Sigmoid colon (tissue), 7 donors: ENCODE measurements at places on chromosomes 6 and 20.
A peak's percentile ranks its signal among the peaks of the same experiment; 100 is the strongest.

- no peak for DNase-seq
Measured at GRCh38 chr6:50128420-50129005, 78.8 kb upstream of the DEFB112 start.

DNA sequence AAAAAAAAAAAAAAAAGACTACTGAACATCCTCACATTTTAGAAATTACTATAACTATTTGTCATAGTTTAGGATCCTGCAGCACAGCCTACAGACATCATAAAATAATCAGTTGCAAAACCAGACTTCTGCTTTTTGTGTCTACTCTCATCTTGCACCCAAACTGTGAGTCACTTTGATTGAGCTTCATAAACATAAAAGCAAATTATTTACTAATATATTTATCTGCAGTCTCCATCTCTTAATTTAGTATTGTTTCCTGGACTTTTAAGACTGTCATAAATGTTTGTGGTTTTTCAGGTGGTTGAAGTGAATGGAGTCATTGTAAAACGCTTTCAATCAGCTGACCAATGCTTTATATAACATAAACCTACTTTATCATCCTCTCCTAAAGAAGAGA, 14.8 kb upstream of the CALHM6 start:
- no peak for DNase-seq

- peak; percentile 97 for DNase-seq
Measured at GRCh38 chr6:30646450-30647241, at the start of gene C6orf136. Gene C6orf136 (plus strand): TSS chr6:30647133. CDS start chr6:30647232, 99 bp downstream.

DNA sequence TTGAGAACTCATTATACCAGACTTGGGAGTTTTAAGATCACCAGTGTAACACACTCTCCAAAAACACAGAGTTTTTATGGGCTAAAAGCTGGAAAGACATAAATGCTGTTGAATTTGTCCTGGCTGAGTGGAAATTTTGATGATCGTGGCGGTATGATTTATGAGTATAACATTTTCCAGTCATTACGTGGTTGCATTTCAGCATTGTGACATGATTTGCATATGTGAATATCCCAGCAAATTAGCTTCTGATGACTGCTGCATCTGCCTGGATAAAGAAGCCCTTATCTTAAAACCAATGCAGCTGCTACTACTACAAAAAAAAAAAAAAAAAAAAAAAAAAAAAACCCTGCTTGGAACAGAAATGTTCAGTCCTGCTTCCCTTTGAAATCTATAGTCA, 850.9 kb downstream of the TFAP2A start:
- no peak for DNase-seq

GRCh38 chr6:88208726-88209125, 42.6 kb upstream of the CNR1 start:
- no peak for DNase-seq

- DNase-seq: no peak
Measured at GRCh38 chr6:89729818-89730217, 89.8 kb downstream of the MDN1 start.

DNA sequence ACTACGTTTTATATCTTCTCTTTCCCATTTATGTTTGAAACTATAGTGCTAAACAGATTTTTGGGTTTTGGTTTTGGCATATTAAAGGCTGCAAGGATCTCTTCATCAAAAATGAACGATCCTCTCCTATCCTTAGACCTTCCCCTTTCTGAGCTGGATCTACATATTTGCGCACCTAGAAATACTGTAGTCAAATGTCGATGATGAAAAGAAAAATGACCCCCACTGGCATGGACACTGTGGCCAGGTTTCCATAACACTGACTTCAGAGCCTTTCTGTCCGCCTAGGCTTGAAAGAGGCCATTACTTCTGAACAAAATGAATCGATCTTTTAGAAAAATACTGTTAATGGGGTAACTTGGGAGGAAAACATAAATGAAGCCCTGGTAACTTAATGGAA, 5.8 kb downstream of the FLRT3 start:
- DNase-seq: no peak

DNA sequence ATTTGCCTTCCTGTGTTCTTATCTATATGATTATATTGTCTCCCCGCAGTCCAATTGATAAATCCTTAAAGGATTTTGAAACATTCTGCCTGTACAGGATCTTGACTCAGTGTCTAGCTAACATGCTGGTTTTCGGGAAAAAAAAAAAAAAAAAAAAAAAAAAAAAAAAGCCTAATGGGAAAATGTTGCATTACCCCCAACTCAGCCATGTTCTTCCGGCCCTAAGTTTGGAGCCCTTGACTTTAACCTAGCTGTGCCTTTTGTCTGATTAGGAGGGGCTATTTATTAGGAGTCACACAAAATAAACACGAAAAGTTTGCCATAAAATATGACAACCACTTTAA, 244.4 kb upstream of the TCF21 start:
- DNase-seq: no peak

- DNase-seq: no peak
Measured at GRCh38 chr6:1113916-1114540, 197.9 kb upstream of the FOXQ1 start.

GRCh38 chr6:45626087-45626891, 248.6 kb upstream of the SUPT3H start:
- DNase-seq: no peak

DNA sequence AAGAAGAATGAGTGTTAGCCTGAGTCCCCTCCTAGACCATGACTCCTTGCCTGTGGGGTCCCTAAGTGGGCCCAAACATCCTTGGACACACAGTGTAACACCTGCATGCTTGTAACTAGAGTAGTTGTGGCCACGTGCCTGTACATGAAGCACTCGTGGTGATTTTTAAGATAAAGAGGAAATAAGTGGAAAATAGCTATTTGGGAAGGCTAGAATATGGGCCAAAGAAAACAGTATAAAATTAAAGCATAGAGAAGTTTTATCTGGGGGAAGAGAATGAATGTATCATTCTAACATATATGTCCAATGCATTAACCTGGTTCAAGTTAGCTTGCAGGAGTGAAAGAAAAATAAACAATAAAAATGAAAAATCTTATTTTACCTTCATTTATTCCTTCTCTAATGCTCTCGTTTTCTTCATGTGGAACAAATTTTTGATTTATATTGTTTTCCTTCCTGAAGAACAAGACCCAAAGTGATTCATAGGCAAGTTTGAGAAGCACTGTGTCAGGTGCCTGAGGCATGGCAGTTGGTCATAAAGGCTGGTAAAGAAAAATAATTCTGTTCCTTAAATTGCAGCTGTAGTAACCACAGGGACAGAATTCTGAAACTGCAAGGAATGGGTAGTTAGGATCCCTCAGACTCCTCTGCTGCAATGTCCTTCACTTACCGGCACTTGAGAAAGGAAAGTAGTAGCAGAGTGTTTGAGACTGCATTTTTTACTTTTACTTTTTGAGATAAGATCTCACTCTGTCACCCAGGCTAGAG, 8.5 kb upstream of the CST3 start:
- no peak for DNase-seq

DNA sequence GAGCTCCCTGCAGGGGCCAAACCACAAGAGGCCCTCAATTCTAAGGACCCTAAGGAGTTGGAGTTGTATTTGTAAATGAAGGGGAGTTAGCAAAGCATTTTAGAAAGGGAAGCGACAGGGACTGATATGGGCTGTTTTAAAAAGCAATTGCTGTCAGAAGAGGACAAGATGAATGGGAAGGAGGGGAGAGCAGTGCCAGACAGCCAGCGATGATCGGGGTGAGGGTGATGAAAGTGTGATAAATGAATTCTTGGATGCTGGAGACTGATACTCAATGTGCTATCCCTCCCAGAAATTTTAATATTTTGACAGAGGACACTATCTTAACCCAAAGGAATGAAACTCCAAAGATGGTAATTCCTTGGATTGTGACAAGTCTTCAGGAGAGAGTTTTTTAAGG, 289.2 kb downstream of the CLIC5 start:
- DNase-seq: no peak

DNA sequence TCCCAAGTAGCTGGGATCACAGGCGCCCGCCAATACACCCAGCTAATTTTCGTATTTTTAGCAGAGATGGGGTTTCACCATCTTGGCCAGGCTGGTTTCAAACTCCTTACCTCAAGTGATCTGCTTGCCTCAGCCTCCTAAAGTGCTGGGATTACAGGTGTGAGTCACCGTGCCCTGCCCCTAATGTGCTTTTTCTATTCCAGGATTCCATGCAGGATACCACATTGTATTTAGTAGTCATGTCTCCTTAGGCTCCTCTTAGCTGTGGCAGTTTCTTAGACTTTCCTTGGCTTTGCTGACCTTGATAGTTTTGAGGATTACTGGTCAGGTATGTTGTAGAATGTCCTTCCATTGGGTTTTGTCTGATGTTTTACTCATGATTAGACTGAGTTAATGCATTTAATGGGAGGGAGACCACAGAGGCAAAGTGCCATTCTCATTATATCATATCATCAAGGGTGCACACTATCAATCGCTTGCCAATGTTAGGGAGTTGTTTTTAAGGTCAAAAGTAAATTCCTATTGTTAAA, 39.6 kb upstream of the TNFAIP3 start:
- no peak for DNase-seq

DNA sequence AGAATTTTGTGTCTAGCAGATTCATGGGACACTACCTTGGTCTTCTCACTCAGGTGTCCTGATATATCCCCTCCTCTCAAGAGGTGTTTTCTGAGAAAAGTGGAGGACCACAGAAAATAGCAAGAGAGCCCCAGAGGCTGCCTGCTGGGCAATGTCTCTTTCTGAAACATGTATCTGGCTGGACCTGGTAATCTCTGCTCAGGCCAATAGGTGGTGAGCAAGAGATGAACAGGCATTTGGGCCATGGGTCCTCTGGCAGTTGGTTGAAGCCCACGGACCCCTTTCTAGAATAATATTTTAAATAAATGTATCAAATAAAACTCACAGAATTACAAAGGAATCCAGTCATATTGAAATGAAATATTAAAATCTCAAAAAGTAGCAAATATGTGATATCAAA, 8.8 kb upstream of the THBD start:
- DNase-seq: no peak

DNA sequence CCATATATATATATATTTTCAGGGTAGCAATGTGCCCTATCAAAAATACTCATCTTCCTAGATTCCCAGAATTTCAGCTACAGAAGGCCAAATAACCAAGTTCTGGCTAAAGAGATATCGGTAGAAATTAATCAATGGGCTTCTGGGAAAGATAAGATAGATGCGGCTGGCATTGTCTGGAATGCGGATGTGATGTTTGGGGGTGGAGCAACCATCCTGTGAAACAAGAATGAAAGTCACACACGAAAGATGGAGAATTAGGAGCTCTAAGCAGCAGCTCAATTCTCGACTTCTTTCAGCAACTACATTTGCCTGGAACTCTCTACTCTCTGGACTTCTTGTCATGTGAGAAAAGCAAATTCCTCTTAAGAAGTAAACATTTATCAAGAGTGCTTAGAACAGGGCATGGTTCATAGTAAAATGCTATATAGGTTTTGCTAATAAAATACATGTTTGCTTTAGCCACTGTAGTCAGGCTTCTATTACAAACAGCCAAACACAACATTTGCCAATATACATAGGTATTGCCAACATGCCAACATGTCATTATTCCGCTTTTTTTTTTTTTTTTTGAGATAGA, 90.8 kb downstream of the CLIC5 start:
- DNase-seq: no peak

DNA sequence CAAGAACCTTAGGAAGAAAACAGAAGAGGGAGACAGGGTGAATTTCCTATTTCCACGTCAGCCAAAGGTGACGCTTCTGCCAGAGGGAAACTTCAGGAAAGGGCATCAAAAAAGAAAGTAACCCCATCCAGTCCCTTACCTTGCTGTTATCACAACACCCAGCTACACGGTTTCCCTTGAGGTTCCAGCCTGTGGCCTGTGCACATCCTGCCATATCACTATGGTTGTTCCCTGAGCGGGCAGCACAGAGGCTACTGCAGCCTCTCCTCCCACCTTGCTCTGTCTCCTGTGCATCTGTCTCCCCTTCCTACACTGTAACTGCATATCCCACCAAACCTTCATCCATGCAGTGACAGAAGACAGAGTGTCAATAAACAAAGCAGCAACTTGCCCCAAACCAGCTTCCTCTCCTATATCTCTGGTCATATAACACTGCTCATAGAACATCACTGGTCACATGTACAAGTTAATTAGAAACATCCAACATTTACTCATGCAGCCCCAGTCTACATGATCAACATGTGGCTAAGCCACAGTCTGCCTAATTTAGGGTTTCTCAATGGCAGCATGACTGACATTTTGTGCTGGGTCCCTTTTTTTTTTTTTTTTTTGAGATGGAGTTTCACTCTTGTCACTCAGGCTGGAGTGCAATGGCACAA, 54.7 kb downstream of the GFOD1 start:
- no peak for DNase-seq

DNA sequence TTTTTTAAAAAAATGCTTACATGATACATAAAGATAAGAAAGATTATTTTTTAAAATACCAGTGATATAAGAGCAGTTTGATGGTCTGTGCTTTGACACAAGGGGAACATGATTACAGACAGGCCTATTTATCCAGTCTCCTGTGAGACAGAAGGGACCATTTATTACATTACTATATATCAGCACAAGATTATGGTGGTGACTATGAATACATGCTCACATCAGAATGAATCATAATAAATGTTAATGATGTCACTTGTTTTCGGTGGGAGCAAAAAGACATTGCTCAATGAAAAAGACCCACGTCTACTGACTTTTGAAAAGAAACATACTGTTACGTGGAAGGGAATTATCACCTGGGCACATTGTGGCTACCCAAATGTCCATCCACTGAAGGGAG, 455.1 kb downstream of the CDC5L start:
- DNase-seq: no peak

DNA sequence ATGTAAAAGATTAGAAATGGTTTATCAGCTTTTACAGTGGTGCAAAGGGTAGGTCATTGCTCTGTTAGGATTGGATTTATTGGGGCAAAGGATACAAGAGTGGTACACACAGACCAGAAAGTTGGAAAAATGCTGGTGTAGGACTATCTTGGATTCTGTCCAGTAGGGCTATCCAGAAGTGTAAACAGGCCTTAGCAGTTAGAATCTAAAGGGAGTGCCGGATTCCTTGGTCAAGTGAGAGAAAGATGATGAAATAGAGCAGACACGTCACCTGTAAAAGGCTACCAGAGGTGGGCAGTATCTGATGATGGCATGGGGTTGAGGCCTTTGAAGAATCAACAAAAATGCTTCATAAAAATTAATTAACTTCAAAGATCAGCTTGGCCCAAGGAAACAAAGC, 975.9 kb downstream of the KIF16B start:
- no peak for DNase-seq

DNA sequence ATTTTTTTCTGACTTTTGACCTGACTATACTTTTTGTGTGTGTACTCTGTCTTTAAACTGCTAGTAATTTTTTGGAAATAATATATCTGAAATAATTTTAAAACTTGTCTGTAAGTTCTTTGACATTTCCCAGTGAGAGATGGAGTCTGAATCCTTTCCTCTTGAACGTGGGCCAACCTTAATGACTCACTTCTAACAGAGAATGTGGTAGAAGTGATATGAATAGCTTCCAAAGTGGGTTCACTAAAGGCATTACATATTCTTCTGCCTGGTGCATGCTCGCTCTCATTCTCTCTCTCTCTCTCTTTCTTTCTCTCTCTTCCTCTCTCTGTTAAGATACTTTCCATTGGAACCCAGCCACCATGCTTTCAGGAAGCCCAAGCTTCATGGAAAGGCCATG, 108.7 kb upstream of the FERMT1 start:
- DNase-seq: no peak

DNA sequence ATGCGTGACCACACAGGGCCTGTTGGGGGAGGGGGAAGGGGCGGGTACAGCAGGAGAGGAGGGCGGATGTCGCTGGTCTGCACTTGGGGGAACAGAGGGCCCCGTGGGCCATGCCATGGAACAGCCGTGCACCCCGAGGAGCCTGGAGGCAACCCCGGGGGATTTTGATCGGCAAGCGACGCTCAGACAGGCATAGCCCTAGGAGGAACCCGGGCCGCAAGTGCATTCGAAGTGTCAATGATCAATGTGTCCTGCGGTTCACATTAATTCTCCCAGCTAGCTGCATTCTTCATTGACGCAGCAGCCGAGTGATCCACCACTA, 772.8 kb upstream of the DEFB115 start:
- no peak for DNase-seq
